Ecto neural progenitor cell (in vitro differentiated cells): ENCODE measurements at places on chromosomes 13 and 19.

DNA sequence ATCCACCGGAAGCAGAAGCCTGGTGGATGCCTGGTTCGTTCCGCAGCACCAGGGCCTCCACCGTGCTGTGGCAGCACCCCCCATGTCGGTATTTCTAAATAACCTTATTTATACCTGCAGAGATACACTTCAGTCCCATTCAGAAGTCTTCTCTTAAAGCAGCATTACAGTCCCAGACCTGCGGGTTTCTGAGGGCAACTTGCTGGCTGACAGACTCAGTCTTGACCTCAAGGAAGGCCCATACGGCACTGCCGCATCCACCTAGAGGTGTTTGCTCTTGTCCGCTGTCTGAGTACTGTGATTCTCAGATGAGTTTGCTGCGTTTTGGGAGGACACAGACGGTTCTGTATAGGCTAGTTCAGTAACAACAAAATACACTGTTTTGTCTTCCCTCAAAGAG, 16.9 kb upstream of the TEX29 start:
- no peak for DNase-seq

GRCh38 chr13:24693862-24694471, 13.8 kb downstream of the ATP12A start:
- peak; percentile 67 for DNase-seq

GRCh38 chr19:47471733-47472457, at the start of gene SLC8A2:
TSS of gene SLC8A2 (minus strand) at chr19:47471893. CDS start at chr19:47466403, 5,490 bp downstream.
- DNase-seq: peak; percentile 96

DNA sequence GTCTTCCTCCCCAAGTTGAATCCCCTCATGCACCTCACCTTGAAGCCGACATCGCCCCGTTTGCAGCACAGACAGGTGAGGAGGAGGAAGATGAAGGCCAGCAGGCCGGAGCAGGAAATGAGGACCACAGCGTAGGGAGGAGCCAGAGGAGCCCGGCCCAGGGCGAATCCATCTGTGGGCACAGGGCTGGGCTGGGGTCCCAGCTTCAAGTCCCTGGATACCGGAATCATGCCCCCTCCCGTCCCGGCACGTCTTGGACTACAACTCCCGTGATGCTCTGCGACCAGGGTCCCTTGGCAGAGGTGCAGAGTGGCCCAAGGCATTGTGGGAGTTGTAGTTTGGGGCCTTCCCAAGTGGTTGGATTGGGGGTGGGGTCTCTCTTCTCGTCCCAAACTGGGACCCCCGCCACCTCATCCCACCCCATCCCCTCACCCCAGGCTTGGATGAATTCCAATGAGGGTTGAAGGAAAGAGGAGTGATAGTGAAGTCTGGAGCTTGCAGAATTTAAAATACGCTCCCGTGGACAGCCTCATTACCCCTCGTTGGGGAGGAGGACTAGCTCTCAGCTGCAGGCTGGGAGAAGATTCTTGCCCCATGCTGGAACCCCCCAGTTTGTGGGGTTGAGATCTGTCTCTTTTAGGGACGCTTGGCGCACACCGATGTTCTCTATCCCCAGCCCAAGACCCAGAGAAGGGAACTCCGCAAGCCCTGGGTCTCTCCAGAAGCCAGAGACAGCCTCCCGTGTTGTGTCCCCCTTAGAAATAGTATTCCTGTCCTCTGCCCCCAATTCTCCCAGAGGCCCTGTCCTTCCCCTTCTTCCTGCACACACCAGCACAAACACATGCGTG, 990 bp downstream of the LMTK3 start:
- peak; percentile 85 for DNase-seq

GRCh38 chr19:12838886-12839756, 806 bp downstream of the MAST1 start:
- no peak for DNase-seq

DNA sequence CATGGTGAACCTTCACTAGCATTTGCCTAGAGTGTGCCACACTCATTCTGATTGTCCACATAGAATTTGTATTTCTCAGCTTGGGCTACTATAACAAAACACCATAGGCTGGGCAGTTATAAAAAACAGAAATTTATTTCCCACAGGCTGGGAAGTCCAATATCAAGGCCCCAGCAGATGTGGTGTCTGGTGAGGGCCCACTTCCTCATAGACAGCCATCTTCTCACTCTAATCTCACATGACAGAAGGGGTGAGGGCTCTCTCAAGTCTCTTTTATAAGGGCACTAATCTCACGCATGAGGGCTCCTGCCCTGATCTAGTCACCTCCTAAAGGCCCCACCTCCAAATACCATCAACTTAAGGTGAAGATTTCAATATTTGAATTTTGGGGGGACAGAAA, 53.6 kb downstream of the LRRC63 start:
- DNase-seq: no peak

- DNase-seq: no peak
These were observed 4.8 kb downstream of the KCNC3 start for GRCh38 chr19:50324331-50324730.

- DNase-seq: no peak
These were observed 1444.1 kb downstream of the SLITRK5 start for GRCh38 chr13:89115307-89115706.

DNA sequence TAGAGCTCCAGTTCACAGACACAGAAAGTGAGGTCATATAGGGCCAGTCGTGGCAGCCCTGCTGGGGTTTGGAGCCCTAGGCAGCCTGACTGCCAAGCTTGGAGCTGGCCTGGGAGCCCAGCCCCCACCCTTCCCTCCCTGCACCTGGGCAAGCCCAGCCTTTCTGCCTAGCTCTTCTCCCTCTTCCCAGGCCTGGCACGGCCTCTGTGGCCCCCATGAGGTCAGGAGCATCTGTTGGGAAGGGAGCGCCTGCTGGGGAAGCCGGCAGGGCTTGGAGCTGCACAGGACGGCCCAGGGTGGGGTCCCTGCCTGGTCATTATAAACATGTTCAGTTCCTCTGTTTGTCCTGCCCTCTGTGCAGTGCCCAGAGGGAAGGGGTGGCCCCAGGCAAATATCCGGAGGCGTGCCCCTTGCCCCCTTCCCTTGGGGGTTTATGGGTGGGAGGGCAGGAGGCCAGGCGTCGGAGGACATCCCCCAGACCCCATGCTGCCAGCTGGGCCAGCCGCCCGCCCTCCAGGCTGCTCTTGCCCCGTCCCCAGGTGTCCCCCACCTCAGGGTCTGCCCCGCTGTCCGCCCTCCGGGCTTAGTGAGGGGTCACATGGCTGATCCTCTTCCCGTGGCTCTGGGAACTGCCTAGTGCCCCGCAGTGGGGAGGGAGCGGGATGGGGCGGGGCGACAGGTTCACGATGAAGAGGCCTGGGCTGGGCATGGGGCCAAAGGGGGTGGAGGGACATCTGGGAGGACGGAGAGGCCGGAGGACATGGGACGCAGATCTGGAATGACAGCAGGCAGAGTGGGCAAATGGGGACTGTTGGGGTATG, 30.0 kb upstream of the NCCRP1 start:
- DNase-seq: no peak

DNA sequence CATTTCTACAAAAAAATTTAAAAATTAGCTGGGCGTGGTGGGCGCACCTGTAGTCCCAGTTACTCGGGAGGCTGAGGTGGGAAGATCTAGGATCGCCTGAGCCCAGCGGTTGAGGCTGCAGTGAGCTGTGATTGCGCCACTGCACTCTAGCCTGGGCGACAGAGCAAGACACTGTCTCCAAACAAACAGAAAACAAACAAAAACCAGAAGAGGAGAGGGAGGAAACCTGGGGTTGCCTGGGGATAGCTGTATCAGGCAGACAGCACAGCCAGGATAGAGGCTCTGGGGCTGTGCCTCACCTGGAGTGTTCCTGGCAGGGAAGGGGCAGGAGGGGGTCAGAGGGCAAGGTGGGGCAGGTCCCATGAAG, 2.6 kb upstream of the POLR2E start:
- DNase-seq: no peak

- no peak for DNase-seq
These were observed 4.5 kb downstream of the BCL3 start for GRCh38 chr19:44752816-44753625.

DNA sequence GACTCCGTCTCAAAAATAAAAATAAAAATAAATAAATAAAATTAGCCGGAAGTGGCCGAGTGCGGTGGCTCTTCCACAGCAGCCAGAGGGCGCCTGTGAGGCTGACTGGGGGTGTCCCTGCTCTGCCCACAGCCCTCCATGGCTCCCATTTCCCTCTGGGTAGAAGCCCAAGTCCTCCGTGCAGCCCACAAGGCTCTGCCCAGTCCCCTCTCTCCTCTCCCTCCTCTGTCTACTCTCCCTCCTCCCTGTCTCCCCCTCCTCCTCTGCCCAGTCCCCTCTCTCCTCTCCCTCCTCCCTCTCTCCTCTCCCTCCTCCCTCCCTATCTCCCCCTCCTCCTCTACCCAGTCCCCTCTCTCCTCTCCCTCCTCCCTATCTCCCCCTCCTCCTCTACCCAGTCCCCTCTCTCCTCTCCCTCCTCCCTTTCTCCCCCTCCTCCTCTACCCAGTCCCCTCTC, 20.4 kb downstream of the MISP start:
- DNase-seq: no peak

- DNase-seq: no peak
These were observed 3.3 kb downstream of the MLLT1 start for GRCh38 chr19:6276447-6276846.

GRCh38 chr13:74136084-74136658, 2.0 kb upstream of the KLF12 start:
- peak; percentile 68 for DNase-seq

- DNase-seq: no peak
These were observed 7.9 kb upstream of the GGACT start for GRCh38 chr13:100596516-100596915.

- no peak for DNase-seq
These were observed 3.6 kb upstream of the A1BG start for GRCh38 chr19:58356766-58357480.

DNA sequence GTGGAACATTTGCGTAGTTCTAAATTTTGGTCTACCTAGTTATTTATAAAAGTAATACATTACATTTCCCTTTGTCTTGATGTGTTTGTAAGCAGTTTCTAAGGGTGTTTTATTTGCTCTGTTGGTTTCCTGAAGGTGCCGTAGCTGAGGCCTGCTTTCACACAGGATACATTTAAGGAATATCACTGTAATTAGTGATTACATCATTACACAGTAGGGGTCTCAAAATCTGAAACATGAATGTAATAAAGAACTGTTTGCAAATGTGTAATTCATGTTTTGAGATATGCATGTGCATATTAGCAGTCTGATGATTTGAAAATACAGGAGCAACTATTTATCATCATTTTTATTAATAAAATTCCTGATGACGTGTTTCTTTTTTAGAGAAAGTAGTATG, 281.8 kb downstream of the MTUS2 start:
- DNase-seq: no peak

DNA sequence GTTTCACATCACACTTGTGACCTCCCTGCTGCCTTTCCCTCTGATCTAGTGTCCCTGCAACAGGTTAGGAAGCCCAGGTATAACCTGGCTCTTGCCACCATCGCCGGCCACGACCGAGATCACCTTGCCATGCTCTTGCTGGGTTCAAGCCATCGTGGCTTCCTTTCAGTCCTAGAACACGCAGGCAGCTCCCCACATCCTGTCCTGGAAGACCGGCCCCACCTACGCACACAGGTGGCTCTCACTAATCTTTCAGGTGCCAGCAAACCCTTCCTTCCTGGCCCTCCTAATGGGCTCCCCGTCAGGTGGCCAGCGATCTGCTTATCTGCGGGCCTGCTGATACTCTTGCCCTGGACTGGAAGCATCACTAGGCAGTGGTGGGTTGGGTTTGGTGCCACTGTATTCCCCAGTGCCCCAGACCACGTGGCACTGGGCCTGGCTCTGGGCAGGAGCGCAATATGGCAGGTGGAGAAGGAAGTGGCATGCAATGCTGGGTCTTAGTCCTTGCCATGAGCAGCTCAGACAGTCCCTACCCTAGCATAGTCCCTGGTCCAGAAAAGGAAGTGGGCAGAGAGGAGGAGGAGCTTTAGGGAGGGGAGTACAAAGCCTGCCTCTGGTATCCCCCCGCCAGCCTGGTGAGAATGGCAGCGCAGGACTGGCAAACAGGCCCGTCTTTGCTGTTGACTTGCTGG, 11.8 kb downstream of the PPP1R37 start:
- DNase-seq: no peak

DNA sequence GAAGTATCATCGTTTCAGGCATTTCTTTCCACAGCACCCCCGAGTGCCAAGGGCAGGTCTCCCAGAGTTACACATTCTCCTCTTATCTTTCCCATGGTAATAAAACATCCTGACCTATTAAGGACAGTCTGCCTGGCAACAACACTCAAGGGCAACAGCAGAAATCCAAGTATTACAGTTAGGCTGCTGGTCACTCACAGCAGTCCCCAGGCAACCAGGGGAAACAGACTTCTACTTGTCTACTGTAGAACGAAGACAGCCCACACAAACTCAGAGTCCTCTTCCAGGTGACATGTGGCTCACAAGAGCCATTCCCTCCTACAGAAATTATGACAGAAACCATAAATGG, 24.3 kb downstream of the RCBTB1 start:
- DNase-seq: no peak

- DNase-seq: no peak
These were observed 9.8 kb upstream of the LIN7B start for GRCh38 chr19:49104229-49104864.

- no peak for DNase-seq
These were observed 332.2 kb downstream of the MYO16 start for GRCh38 chr13:108961542-108962125.

DNA sequence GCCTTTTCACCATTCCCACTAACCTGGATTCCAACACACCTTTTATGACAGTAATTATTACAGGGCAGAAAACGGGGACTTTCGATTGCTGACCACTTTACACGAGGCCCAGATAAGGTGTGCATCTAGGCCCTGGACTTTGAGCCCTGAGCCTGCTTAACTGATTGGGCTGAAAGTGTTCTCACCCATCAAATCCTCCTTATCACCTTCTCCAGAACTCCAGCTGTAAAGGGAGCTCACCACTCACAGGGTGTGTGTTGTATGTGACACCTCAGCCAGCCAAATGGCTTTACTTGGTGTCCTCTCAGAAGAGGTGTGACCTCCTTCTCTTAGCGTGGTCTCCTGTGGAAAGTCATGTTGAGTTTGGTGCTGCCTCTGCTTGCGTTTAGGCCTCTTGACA, 36.5 kb downstream of the SIPA1L3 start:
- DNase-seq: no peak

DNA sequence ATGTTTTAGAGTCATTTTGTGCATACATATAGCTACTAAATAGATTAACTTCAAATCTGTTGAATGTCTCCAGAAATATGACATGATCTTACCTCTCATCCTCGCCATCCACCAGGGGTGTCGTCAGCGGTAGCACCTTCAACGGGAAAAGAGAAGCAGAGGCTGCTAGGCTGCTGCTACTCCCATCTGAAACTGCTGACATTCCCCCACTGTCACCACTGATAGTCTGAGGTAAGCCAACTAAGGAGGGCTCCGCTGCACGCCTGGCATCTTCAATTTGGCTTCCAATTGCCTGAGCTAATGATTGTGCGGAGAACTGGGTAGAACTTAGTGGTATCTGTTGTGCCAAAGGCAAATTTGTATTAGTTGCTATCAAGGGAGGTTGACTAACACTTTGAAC, 3.1 kb downstream of the TSC22D1 start:
- no peak for DNase-seq

GRCh38 chr19:48596679-48597465, 9.7 kb upstream of the SPACA4 start:
- DNase-seq: no peak

GRCh38 chr19:8231073-8231604, 22.0 kb downstream of the CERS4 start:
- no peak for DNase-seq
